Activated naive CD8-positive, alpha-beta T cell treated with anti-CD3 and anti-CD28 coated beads for 36 hours (primary cell): ENCODE measurements at places on chromosomes 6 and 20. TPM values are rescaled to one million over a fixed set of nuclear protein-coding genes. Genes with fewer than 3 reads are reported as not detected.

The PNLDC1 gene
- 0.31 TPM for total RNA-seq

The TRIM31 gene
- total RNA-seq: not detected

The OPN5 gene
- total RNA-seq: not detected

The HLA-DOA gene
- total RNA-seq: 9.9 TPM

The OGFR gene
- total RNA-seq: 69.9 TPM

DNA sequence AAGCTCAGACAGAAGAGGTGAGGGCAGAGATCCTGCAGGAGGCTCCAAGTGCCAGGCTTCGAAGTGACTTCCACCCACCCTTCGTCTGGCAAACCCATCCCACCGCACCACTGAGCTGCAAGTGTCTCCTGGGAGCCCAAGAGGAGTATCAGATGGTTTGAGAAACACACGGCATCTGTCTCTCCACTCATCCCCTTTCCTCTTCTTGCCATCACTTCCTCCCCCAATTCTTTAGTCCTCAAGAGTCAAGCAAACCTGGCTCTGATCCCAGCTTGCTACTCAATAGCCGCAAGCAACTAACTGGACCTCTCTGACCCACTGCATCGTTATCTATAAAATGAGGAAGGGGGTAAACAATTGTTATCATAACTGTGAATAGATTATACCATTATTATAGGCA is 142.1 kb downstream of the BMP7 start:
- peaks cover 7% of the 10 kb centered on the region for H3K27me3 ChIP-seq
- peaks cover 2% of the 10 kb centered on the region for H3K4me1 ChIP-seq
- DNase-seq: no peak
- H3K36me3 ChIP-seq: no peaks in the 10 kb centered on the region
- no peak overlapping the region for H3K4me3 ChIP-seq
- H3K27ac ChIP-seq: no peak overlapping the region

- no peak overlapping the region for H3K4me3 ChIP-seq
- no peaks in the 10 kb centered on the region for H3K36me3 ChIP-seq
- DNase-seq: no peak
- no peaks in the 10 kb centered on the region for H3K27me3 ChIP-seq
- H3K27ac ChIP-seq: no peak overlapping the region
Measured at GRCh38 chr6:79862126-79862525, 85.2 kb downstream of the ELOVL4 start.

DNA sequence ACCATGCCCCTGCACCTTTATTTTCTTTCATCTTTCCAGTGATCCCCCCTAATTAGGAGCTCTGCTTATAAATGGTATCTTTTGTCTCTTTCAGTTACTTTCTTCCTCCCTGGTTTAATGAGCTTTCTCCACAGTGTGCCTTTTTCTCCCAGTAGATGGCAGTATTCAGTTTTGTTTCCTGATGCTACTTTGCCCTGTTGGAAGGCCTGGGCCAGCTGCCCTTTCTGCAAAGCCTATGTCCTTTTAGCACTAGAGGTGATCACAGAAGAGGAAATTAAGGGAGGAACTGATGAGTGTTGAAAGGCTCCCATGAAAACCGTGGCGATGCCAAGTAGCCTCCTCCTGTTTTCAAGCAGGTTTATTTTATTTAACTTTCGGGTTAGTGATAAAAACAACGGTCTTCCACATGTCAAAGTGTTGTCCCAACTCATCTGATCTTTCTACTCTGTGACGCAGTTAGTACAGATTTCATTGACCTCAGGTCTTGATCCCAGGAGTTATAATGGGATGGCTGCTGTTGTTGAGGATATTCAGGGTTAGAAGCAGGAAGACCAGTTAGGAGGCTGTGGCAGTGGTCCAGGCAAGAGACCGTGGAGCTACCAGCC is 184.2 kb upstream of the BMP2 start:
- no peak for DNase-seq
- no peak overlapping the region for H3K27ac ChIP-seq

DNA sequence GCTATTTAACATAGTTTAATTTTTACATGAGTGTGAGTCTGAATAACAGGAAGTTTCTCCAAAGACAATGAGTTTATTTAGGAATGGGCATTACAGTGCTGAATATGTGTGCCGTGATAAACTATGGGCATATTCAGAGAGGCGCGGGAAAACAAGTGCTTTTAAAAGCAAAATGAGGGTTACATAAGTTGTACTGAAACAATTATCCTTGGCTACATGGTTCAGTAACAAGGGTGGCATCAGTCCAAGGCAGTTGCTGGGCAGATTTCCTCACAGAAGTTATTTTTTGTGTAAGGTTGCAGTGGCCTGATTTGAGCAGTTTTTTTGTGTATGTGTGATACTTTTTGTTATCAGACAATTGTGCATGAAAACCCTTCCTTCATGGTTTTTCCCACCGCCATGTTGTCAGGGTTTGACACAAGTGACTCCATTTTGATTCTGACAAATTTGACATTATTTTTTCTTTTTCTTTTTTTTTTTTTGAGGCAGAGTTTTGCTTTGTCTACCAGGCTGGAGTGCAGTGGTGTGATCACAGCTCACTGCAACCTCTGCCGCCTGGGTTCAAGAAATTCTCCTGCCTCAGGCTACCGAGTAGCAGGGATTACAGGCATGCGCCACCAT is 22.3 kb upstream of the PXDC1 start:
- peaks cover 30% of the 10 kb centered on the region for H3K27me3 ChIP-seq
- no peak overlapping the region for H3K4me3 ChIP-seq
- H3K36me3 ChIP-seq: no peaks in the 10 kb centered on the region

- H3K4me1 ChIP-seq: peaks cover 23% of the 10 kb centered on the region
- H3K27me3 ChIP-seq: no peaks in the 10 kb centered on the region
- H3K27ac ChIP-seq: no peak overlapping the region
- no peaks in the 10 kb centered on the region for H3K36me3 ChIP-seq
- no peak overlapping the region for H3K4me3 ChIP-seq
Measured at GRCh38 chr6:36947570-36948351, 6.8 kb upstream of the PI16 start.

GRCh38 chr6:39188098-39188450 is 41.2 kb downstream of the KCNK5 start:
- DNase-seq: no peak
- no peaks in the 10 kb centered on the region for H3K27me3 ChIP-seq
- H3K36me3 ChIP-seq: peaks cover 33% of the 10 kb centered on the region
- peaks cover 11% of the 10 kb centered on the region for H3K4me1 ChIP-seq
- H3K27ac ChIP-seq: no peak overlapping the region
- H3K4me3 ChIP-seq: no peak overlapping the region

GRCh38 chr6:29744131-29744530 is 20.9 kb downstream of the HLA-F start:
- no peak overlapping the region for H3K27ac ChIP-seq
- no peak overlapping the region for H3K4me3 ChIP-seq
- H3K27me3 ChIP-seq: no peaks in the 10 kb centered on the region
- no peak for DNase-seq
- peaks cover 13% of the 10 kb centered on the region for H3K4me1 ChIP-seq

- no peak overlapping the region for H3K4me3 ChIP-seq
- H3K36me3 ChIP-seq: no peaks in the 10 kb centered on the region
- peaks cover 12% of the 10 kb centered on the region for H3K27me3 ChIP-seq
- no peak for DNase-seq
- H3K4me1 ChIP-seq: no peaks in the 10 kb centered on the region
- H3K27ac ChIP-seq: no peak overlapping the region
Measured at GRCh38 chr20:49452011-49452482, 30.4 kb downstream of the KCNB1 start.

DNA sequence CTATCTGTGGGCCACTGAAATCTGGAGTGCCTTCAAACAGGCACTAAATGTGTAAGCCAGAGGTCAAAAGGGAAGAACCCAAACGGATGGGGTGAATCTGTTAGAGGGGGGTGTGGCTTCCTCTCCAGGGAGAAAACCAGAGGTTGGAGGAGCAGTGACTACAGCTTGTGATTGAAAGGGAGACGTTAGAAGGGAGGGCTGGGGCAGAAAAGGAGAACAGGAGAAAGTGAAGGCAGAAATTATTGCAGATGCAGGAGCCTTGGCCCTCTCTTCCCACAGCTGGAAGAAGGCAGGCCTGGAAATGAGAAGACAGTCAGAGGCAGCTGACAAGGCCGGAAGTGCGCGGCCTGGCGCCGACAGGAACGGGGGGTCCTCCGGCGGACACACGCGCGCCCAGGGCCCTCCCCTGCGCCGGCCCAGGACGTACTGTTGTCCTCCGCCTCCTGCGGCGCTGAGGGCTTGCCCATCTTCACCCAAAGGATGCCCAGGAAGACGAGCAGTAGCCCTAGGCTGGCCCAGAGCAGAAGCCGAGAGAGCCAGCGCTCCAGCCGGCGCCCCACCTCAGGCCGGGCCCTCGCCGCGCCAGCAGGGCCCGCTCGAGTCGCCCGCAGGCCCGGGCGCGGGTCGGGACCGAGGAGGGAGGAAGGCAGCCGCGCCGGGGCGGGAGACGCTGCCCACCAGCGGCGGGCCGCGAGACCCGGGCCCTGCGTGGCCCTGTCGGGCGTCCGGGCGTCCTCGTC is 806 bp downstream of the LEMD2 start:
- H3K27ac ChIP-seq: peak overlapping the region; percentile 96
- peaks cover 19% of the 10 kb centered on the region for H3K36me3 ChIP-seq
- peaks cover 45% of the 10 kb centered on the region for H3K4me1 ChIP-seq
- H3K27me3 ChIP-seq: no peaks in the 10 kb centered on the region

DNA sequence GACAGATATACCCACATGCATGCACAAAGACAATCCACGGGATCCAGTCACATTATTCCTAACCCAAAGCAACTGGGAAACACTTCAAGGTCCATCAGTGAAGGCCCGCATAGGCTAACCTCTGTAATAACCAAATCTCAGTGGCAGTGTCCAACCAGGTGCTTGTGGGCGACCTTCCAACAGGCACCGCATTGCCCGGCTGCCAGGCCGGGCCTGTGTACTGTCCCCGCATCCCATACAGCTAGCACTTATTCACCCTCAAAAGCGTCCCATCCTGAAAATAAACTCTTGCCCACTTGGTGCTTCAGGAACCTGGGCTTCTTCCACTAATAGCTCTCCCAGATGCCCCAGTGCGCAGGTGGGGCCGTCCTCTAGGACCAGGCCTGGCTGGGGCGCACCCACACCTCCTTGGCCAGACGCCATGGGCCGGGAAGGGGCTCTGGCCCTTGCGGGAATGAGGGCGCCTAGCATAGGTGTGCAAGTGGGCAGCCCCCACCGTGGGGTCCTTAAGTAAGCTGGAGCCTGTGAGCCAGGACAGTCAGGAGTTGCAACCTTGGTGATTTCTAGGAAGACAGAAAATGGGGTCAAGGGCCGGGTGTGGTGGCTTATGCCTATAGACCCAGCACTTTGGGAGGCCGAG is 1.1 kb upstream of the ENTPD6 start:
- peak overlapping the region; percentile 83 for H3K27ac ChIP-seq
- H3K27me3 ChIP-seq: no peaks in the 10 kb centered on the region
- no peak for DNase-seq
- H3K36me3 ChIP-seq: peaks cover 3% of the 10 kb centered on the region

DNA sequence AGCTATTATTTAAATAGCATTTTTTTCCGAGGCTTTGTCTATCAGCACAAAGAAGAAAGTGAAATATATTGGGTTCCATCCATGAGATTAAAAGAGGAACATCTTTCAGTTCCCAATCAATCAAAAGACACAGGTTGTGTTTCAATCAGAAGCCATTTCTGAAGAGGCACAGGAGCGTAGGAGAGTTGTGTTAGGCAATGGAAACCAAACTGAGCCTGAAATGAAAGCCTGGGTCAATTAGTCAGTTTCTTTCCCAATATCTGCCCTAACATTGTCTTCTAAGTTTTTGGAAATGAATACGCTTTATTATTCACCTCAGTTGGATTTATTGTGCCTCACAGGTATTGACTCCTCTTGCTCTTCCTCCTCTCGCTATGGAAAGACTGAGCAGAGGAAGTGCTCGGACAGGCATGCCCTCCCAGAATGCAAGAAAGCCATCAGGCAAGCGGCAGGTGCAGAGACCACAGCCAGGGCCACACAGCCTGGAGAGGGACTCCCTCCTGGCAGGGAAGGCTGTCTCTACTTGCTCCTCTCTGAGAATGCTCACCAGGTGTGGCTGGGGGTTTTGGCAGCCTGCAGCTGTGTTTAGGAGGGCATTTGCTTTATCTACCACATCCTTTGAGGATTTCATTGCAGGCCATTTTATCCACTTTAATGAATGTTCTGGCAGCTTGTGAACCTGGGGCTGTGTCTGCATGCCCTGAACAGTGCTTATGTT is 100.8 kb upstream of the NEDD9 start:
- DNase-seq: no peak
- peaks cover 71% of the 10 kb centered on the region for H3K4me1 ChIP-seq
- H3K4me3 ChIP-seq: no peak overlapping the region
- peaks cover 51% of the 10 kb centered on the region for H3K36me3 ChIP-seq

- H3K27me3 ChIP-seq: peaks cover 16% of the 10 kb centered on the region
- no peaks in the 10 kb centered on the region for H3K36me3 ChIP-seq
- no peak overlapping the region for H3K4me3 ChIP-seq
- H3K27ac ChIP-seq: no peak overlapping the region
Measured at GRCh38 chr20:57133926-57134650, 132.4 kb downstream of the BMP7 start.

DNA sequence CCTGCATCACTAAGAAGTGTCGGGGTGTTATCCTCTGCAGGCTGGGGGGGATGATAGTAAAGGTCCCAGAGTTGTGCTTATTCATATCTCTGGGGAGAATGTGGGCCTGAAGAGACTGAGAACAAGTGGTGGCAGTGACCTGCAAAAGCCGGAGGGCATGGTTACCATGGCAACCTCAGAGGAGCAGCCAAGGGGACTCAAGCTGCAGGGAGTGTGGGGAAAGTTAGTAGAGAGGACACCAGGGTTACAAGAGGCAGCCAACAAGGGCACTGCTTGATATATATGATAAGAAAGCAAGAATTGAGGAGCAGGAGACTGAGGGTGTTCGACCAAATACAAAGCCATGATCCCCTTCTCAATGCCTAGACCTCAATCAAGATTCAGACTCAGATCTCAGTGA is 46.1 kb downstream of the HLA-F start:
- no peaks in the 10 kb centered on the region for H3K36me3 ChIP-seq
- H3K4me3 ChIP-seq: no peak overlapping the region
- H3K27ac ChIP-seq: no peak overlapping the region
- H3K27me3 ChIP-seq: peaks cover 13% of the 10 kb centered on the region

DNA sequence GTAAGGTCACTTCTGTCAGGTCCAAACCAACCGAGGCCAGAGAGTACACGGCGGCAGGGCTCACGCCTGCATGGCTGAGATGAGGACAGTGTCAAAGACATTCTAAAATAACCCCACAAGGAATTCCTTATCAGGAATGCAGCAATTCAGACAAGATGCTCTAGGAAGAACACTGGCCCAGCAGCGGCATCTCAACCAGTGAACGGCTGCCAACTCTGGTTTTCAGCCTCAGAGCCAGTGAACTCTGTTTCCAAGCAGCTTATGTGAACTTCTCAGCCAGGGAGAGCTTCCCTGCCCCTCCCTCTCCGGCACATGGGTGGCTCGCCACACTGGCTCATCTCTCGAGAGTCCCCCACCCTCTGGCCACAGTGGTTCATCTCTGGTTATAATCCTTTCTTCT is 36.9 kb downstream of the KCNQ2 start:
- DNase-seq: no peak
- peaks cover 12% of the 10 kb centered on the region for H3K27me3 ChIP-seq
- no peaks in the 10 kb centered on the region for H3K36me3 ChIP-seq
- H3K27ac ChIP-seq: no peak overlapping the region
- H3K4me3 ChIP-seq: no peak overlapping the region

GRCh38 chr6:139184047-139184446 is 49.2 kb downstream of the HECA start:
- DNase-seq: no peak
- no peaks in the 10 kb centered on the region for H3K27me3 ChIP-seq
- no peak overlapping the region for H3K27ac ChIP-seq
- peaks cover 49% of the 10 kb centered on the region for H3K36me3 ChIP-seq
